ENCODE measurements at places on chromosomes 7 and 10.

GRCh38 chr7:97868314-97868713 is 3.9 kb downstream of the ASNS start:
- DNase-seq = no peak
- no peak overlapping the region for H3K4me3 ChIP-seq
- H3K27me3 ChIP-seq = no peaks in the 10 kb centered on the region
- peaks cover 6% of the 10 kb centered on the region for H3K4me1 ChIP-seq

DNA sequence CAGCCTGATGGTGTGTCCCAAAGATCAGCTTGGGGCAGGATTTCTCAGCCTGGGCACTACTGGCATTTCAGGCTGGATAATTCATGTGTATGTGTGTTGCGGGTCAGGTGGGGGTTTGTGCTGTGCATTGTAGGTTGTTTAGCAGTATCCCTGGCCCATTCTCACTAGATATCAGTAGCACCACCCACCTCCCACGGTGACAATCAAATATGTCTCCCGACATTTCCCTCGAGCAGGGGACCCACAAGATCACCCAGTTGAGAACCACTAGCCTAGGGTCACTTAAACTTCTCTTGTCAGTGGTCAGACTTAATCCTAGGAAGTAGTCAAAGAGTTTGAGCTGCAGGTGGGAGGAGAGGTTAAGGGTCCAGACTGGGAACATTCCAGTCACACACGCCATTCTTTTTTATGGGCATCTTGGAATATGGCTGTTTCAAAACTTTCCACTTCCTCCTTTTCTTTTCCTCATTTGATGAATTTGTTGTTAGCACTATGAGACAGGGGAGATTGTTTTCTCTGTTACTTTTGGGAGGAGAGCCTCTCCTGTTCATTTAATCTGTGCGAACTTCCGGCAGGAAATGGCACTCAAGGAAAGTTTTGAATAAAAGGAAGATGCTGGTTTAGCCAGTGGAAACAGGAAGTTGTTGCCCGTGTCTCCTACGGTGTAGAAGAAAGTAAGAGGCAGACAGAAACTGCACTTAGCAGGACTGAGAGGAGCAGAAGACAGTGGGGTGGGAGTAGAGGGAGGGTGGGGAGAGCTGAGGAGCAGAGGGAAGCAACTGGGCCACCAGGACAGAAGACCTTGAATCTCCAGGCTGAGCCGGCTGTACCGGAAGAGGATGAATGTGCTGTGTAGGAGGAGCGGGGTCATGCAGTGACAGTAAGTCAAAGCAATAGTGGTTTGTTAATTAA is 17.6 kb upstream of the EXOC6 start:
- no peaks in the 10 kb centered on the region for H3K4me1 ChIP-seq
- H3K27ac ChIP-seq = peak overlapping the region; percentile 60
- H3K36me3 ChIP-seq = no peaks in the 10 kb centered on the region
- no peak for DNase-seq

DNA sequence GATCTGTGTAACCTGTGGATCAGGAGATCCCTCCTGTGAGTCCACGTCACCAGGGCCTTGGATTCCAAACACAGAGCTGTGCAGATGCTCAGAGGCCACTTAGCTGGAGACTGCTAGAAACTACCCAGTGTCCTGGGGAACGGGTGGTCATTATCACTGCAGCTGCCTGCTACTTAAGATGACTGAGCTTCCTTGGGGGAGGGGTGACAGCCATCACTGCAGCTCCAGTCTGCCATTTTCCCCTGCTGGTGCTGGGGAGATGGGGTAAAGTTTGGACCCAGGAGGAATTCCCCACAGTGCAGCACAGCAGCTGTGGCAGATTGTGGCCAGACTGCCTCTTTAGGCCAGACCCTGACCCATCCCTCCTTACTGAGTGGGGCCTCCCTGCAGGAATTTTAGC is 78.8 kb upstream of the VOPP1 start:
- H3K36me3 ChIP-seq = no peaks in the 10 kb centered on the region
- DNase-seq = no peak
- H3K27ac ChIP-seq = no peak overlapping the region
- H3K4me1 ChIP-seq = no peaks in the 10 kb centered on the region

- DNase-seq = no peak
- no peak overlapping the region for H3K27ac ChIP-seq
- H3K27me3 ChIP-seq = no peaks in the 10 kb centered on the region
- no peaks in the 10 kb centered on the region for H3K36me3 ChIP-seq
- H3K4me3 ChIP-seq = no peak overlapping the region
- no peaks in the 10 kb centered on the region for H3K4me1 ChIP-seq
Measured at GRCh38 chr7:11931307-11931706, 99.3 kb upstream of the THSD7A start.

DNA sequence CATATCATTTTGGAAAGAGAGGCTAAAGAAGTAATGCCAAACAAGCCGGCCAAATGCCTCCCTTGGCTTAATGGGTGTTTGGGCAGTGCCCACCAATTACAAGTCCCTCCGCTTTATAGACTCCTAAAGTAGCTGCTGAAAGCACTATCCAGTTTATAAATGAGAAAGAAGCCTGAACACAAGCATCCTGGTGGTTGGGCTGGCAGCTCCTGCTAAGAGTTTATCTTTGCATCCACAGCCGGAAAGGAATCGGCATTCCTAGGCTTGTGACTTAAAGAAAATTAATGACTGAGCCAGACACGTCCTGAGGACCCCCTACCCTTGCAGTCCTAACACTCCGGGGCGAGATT is 13.1 kb upstream of the NKX2-3 start:
- H3K27ac ChIP-seq = no peak overlapping the region

DNA sequence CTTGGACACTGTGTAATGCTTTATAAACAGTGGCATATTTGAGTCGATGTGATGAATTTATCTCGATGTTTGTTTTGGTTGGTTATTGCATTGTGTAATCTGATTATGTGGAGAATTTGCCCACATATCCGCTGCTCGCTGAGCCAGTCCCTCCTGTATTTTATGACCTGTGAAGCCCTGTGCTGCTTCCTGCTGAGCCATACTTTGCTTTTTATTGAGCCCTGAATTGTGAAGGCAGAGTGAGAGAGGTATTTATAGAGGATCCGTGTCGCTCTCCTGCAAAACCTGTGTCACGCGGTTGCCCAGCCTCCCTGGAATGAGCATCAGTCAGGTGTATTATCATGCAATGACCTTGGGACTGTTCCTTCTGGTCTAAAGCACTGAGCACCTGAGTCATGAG is 253.7 kb downstream of the ARHGAP21 start:
- no peak for DNase-seq
- H3K36me3 ChIP-seq = no peaks in the 10 kb centered on the region
- H3K27ac ChIP-seq = no peak overlapping the region
- no peaks in the 10 kb centered on the region for H3K27me3 ChIP-seq
- H3K4me3 ChIP-seq = no peak overlapping the region

DNA sequence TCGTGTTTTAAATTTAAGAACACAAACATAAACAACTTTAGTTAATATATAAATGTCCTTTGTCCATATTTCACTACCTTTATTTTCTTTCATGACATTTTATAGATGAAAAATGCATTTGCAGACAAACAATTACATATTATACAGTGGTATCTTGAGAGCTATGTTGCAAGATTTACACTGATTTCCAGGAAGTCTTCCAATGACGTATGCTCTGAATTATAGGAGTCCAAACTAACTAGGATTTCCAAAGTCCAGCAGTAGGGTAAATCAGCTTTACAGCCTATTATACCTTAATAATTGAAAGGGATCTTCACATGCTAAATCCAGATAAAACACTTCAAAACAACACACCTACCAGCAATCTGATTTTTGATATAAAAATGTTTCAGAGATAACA is 69.4 kb downstream of the HYCC1 start:
- no peaks in the 10 kb centered on the region for H3K4me1 ChIP-seq
- H3K27me3 ChIP-seq = no peaks in the 10 kb centered on the region
- H3K27ac ChIP-seq = no peak overlapping the region
- no peak for DNase-seq
- no peak overlapping the region for H3K4me3 ChIP-seq

Measured in CD8-positive, alpha-beta memory T cell (primary cell).